ENCODE measurements at places on chromosomes 2 and 18. TPM values are rescaled to one million over a fixed set of nuclear protein-coding genes. Genes with fewer than 3 reads are reported as not detected.

The GREB1L gene
- total RNA-seq, result not detected

The LINC00305 gene
- not detected for total RNA-seq

The FAHD2B gene
- total RNA-seq, result 8.3 TPM

The CAPN13 gene
- not detected for total RNA-seq

The ARHGEF33 gene
- 0.29 TPM for total RNA-seq

The CYTIP gene
- total RNA-seq, result not detected

The ALLC gene
- total RNA-seq, result not detected

The VRK2 gene
- total RNA-seq, result 37.2 TPM

The FKBP1B gene
- total RNA-seq, result 10.9 TPM

The STARD6 gene
- not detected for total RNA-seq

The SP5 gene
- total RNA-seq, result not detected

The SCN3A gene
- 1.3 TPM for total RNA-seq

The CCDC195 gene
- total RNA-seq, result not detected

The CYBRD1 gene
- 497 TPM for total RNA-seq

The THAP4 gene
- total RNA-seq, result 54.3 TPM

The PLA2R1 gene
- 14.1 TPM for total RNA-seq

The DNAJC5G gene
- not detected for total RNA-seq

The RMND5A gene
- total RNA-seq, result 18.2 TPM

The KCNIP3 gene
- 2.9 TPM for total RNA-seq

The SERPINB11 gene
- not detected for total RNA-seq

The TGFA gene
- 0.73 TPM for total RNA-seq

The PSMA8 gene
- not detected for total RNA-seq

The EIF2B4 gene
- 30.4 TPM for total RNA-seq

The NXPH2 gene
- not detected for total RNA-seq

Measured in smooth muscle cell of trachea (primary cell).